ENCODE measurements at places on chromosomes 11 and 22.

DNA sequence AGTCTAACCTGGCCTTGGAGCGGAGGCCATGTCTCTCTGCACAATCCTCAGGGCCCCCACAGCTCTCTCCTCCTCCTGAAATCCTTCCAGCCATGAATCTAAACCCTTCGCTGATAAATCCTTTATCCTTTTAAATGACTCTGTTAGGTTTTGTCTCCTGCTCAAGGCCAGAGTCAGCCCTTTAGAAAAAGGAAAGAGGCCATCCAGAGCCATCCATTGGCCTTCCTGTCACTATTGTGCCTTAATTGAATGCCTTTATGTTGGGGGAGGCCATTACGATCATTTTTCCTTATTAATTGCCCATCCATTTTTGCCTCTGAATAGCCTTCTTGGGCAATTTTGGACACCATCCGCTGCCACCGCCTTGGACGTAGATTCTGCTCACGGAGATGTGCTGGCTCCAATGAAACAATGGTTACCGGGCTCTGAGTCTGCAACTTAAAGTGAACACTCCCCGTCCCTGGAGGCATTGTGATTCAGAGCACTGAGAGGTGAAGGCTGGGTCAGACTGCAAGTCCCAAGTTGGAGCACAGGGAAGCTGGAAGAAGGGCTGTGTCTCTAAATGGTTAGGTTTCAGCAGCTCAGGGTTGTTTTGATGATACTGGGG, 213.0 kb upstream of the E2F8 start:
- no peak for DNase-seq

- peak; percentile 74 for DNase-seq
These were observed at the start of gene HDAC10 for GRCh38 chr22:50250555-50251476. HDAC10 (minus strand) TSS chr22:50251265; CDS start chr22:50251032, 233 bp downstream.

- DNase-seq = no peak
These were observed 3.4 kb downstream of the CADM1 start for GRCh38 chr11:115500547-115501501.

DNA sequence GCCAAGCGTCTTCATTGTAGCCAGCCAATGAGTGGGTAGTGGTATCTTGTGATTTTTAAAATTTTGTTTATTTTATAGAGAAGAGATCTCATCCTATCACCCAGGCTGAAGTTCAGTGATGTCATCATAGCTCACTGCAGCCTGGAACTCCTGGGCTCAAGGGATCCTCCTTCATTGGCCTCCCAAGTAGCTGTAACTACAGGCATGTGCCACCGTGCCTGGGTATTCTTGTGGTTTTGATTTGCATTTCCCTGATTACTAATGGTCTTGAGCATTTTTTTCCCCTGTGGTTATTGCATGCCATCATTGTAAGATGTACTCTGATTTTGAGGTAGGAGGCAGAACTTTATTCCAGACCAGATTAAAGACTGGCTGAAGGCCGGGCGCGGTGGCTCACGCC, 2.4 kb upstream of the DENND6B start:
- no peak for DNase-seq

GRCh38 chr11:28146123-28146751, 38.0 kb downstream of the METTL15 start:
- no peak for DNase-seq

DNA sequence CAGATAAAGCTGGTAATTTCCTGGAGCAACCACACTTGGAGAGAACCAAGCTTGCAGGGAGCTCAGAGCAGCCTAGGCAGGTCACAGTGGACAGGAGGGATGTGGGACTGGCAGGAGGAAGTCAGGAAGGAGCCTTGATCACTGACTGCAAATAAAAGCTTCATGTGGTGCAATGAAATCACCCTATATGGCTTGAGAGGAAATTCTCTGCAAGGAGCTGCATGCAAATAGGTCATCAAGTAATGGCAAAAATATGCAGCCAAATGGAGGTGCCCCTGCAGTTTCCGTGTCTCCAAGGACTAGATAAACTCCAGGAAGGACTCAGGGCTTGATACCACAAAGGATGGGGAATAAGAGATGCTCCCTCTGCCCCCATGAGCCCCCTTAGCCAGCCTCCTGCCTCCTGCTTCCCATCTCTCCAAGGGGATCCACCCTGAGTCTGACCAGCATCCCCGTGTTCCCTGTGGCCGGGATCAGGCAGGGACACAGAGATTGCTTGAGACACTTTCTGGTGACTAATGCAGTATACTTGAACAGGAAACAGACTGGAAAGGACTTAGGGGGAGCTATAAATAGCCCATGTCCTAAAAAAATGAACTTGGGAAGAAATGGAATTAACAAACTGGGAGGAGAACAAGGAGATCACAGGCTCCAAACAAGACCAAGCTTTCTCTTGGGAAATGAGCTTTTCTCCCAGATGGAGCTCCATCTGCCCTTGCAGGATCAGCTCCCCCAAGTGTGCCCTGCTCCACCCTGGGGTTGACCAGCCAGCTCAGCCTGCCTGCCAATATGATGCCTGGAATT, 23.9 kb upstream of the MICAL2 start:
- DNase-seq = no peak

DNA sequence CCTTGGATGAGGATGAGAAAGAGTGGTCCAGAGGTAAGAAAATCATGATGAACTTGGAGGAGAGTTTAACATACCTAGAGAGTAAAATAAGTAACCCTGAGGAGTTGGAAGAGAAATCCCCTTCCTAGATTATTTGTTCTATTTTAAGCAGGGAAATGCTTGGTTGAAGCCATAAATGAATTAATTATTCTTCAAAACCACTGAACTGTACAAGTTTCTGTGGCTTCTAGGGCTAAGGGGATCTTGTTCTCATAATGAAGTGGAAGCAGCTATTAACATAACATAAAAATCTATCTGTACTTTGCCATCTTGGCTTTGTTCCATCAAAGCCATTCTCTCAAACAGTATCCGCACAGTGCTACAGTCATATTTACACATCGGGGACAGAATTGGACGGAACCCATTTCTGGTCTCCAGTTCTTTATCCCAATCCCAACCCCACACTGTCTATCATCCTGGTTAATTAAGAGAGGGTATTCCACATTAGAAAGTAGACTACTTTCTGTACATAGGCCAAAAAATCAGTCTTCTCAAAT, 14.5 kb upstream of the ARHGAP42 start:
- DNase-seq = no peak

DNA sequence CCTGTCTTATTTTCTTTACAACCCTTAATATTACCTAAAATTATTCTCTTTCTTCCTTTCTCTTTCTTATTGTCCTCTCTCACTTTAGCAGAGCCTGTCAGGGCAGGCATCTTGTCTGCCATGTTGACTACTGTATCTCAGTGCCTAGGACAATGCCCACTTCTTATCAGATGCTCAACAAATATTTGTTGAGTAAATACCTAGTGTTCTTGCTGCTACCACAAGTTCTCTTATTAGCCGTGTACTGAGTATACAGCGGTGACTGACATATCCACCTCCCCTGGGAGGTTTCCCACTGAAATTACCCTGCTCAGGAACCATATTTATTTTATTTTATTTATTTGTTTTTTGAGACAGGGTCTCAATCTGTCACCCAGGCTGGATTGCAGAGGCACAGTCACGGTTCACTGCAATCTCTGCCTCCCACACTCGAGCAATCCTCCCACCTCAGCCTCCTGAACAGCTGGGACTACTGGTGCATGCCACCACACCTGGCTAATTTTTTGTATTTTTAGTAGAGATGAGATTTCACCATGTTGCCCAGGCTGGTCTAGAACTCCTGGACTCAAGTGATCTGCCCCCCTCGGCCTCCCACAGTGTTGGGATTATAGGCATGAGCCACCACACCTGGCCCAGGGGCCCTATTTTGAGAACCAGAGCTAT, 6.7 kb downstream of the HPX start:
- DNase-seq = no peak

- no peak for DNase-seq
These were observed 48.4 kb upstream of the C11orf58 start for GRCh38 chr11:16690086-16690485.

- no peak for DNase-seq
These were observed 27.0 kb downstream of the SPATA19 start for GRCh38 chr11:133818302-133818701.

DNA sequence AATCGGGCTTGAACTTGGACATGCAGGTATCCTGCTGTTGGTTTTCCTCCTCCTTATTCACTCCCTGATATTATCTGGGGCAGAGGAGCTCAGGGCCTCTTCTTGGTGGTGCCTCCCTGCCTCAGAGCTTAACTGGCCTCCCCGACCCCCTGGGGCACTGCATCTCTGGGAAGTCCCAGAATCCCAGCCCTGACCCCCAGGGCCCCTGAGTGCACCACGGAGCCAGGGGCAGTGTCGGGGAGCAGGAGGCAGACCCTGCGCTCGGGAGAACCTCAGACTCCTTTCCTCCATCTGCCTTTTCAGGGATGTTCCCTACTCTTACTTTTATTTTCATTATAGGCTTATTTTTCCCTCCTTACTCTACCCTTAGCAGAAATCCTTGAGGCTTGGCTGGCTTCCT, 537.0 kb downstream of the BRD1 start:
- no peak for DNase-seq

GRCh38 chr11:70650075-70650909, 252.0 kb downstream of the CTTN start:
- DNase-seq = peak; percentile 2

DNA sequence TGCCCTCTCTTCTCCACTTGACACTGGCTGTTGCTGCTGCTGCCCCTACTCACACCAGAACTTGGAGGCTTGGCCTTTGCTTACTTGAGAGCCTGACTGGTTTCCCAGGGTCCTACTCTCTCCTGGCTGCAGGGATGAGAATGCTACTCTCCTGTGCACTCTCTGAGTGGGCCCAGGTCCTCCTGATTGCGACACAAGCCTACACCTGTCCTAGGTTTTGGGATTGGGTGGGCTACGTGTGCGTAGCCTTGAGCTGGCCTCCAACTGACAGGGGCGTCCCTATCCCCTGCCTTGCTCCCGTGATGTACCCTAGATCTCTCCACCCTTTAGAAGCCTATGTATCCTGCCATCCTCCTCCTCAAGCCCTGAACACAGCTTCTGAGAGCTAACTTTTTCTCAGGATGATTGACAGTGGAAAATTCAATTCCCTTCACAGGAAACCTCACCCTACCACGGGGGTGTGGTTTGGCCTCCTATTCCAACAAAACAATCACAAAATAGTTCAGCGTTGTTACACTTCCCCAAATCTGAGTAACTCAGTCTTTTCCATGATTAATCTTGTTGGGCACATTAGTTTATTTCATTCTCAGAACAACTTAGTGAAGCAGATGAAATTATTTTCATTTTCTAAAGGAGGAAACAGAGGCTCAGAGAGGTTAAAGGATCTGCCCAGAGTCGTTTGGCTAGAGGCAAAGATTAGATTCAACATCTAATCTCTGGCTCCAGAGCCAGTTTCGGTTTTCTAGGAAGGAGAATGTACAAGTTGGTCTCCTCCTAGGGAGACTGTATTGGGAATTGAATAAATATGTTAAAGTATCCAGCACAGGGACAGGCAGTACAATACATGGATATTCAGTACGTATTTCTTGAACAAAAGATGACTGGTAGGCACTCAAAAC, 17.6 kb upstream of the AMOTL1 start:
- no peak for DNase-seq

GRCh38 chr11:74980634-74981033, 8.1 kb upstream of the NEU3 start:
- no peak for DNase-seq

DNA sequence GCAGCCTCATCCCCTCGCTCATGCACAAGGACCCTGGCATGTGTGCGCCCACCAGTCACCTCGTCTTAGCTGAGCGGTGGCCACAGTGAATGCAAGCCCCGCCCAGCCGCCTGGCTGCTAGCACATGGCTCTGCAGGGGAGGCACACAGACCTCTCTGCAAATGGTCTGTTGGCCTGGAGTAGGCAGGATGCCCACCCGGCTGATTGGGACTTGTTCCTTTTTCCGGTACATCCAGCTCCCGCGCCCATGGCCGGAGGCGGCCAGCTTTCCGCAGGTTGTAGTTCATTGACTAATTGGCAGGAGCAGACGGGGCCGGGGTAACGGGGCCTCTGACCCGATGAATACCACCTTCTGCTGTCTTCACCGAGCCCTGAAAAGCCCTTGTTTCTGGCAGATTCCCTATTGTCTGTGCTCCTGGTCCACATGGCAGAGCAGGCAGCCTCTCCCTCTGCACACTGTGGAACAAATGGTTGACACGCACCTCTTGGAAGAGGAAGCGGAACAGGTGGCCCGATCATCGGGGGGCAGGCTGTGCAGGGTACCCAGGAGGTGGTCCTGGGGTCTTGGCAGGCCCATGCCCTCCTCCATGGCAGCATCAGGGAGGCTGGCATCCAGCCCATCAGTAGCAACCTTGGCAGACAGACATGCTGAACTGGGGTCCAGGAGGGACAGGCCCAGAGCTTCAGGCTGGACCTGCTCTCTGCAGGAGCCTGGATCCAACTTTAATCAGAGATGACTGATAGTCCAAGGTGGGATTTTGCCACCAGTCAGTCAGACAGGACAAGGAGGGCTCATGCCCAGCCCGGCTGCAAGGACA, 1512.0 kb downstream of the BRD1 start:
- DNase-seq = no peak

- DNase-seq = no peak
These were observed 1984.1 kb upstream of the RAG2 start for GRCh38 chr11:38582151-38582550.
